ENCODE measurements at places on chromosomes 3 and 15.

DNA sequence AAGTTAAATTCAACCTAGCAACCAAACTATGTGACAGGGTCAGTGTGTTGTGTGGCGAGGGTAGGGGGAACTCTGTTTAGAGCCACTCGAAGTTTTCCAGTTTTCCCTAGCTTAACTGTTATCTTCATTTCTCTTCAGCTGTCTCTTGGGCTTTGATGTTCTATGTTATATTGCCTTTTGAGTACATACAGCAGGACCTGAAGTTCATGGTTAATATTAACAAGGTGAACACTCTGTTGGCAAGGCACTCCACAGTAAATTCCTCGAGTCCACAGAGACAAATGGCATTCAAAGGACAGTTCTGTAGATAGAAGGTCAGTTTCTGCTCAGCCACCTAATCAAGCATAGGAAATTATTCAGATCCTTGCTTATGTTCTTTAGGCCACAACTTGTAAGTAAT is 147.9 kb upstream of the DPH6 start:
- no peak for DNase-seq

GRCh38 chr3:122383771-122384697 is at the start of gene FAM162A:
FAM162A (plus strand) TSS chr3:122384182; CDS start chr3:122384266, 84 bp downstream.
- DNase-seq: peak; percentile 95

GRCh38 chr3:194730365-194730764 is 44.7 kb downstream of the FAM43A start:
- DNase-seq: no peak

DNA sequence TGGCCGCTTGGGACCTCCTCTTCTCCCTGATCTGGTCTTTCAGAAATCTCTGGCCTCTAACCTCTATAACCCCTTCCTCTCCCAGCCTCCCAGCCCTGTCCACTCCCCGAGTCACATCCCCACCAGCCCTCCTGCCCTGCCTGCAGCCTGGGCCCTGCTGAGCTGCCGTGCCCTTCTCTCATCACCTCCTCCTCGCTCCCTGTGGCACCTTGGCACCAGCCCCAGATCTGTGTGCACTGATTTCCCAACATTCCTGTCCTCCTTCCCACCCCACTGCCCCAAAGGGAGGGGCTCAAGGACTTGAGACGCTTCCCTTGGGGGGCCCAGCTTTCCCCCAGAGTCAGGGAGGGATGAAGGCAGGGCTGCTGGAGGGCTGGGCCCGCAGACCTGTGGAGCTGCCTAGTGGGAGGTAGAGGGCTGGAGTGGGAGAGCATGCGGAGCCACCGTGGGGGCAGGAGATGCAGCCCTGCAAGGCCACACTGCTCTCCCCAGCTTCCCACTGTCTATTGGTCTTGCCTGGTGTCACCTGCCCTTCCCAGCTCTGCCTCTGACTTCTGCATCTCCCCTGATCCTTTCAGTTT is 42.7 kb downstream of the EXOG start:
- no peak for DNase-seq

DNA sequence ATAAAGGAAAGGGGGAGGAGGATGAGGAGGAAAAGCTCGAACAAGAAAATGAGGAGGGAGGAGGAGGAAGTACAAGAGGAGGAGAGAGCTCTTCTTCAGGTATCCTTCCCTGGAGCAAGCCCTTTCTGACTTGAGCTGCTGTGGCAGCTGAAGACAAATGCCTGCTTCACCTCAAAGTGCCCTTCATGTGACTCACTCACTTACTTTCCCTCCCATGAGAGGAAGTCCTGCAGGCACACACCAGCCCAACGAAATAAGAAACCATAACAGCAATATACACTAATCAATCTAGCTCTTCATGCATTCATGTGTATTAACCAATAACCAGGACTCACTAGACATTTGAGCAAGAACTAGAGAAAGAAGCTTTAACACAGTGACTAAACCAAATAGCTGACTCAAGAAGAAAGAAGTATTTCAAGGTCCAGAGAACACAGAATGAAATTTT is 251.9 kb downstream of the IGSF11 start:
- DNase-seq: no peak

DNA sequence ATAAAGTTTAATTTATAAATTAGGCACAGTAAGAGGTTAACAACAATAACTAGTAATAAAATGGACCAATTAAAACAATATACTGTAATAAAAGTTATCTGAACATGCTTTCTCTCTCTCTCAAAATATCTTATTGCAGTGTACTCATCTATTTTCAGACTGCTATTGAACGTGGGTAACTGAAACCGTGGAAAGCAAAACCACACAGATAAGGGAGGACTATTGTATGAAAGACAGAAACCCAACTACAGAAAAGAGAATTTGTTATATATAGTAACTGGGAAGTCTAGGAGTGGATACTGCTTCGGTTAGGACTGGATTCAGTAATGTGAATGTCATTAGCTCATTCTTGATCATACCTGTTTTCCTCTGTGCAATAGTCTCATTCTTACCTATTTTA is 119.3 kb upstream of the DAZL start:
- no peak for DNase-seq

- DNase-seq: no peak
Observed at GRCh38 chr15:66675446-66675845, 26.6 kb upstream of the SMAD6 start.

DNA sequence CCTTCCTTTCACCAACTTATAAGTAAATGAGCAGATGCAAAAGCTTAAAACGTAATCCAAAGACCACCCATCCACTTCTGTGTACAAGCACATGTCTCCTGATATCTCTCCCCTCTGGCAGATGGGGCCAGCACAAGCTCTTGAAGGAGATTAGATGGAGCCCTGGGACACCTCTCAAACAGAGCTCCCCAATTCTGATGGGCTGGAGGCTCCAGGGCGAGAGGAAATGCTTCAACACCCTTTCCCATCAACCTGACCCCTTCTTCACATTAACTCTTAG is 73.2 kb downstream of the MB21D2 start:
- no peak for DNase-seq

- DNase-seq: no peak
Observed at GRCh38 chr3:194761384-194761783, 75.7 kb downstream of the FAM43A start.

- DNase-seq: no peak
Observed at GRCh38 chr3:177035676-177036075, 161.6 kb downstream of the TBL1XR1 start.

DNA sequence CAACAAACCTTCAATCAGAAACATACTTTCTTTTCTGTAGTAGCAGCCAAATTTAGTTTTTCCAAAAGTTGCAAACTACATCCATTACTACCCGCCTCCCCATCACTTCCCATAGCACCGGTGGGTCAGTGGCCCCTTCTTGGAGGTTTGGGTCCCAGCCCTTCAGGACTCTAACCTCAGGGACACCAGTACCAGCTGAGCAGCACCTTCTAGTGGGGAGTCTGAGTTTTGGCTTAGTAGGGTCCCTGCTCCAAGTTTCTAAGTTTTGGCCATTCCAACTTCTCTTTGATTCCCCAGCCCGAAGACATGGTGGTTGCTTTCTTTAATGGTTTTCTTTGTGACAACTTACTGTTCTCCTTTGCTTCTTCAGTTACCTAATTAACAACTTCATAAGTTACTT is 160.6 kb downstream of the ECT2 start:
- DNase-seq: peak; percentile 33

GRCh38 chr15:39511000-39511915 is 69.6 kb upstream of the THBS1 start:
- DNase-seq: no peak

GRCh38 chr15:79881254-79881653 is 15.6 kb downstream of the MTHFS start:
- no peak for DNase-seq

DNA sequence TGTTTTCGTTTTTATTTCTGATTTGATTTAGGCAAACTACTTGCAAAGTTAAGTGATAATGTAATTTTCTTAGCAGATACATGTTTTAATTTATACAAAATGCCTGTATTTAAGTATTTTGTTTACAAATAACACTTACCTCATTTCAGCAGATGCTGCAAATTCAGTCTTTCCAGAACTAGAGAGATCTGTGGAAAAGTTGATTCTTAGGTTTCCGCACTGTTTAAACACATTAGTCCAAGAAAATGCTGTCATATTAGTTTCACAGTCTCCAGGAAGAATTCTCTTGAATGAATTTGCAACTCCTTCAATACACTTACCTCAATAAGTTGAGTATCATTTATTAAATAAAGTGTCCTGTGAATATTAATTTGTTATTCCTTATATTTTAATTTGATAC is 383.1 kb downstream of the NAALADL2 start:
- no peak for DNase-seq

DNA sequence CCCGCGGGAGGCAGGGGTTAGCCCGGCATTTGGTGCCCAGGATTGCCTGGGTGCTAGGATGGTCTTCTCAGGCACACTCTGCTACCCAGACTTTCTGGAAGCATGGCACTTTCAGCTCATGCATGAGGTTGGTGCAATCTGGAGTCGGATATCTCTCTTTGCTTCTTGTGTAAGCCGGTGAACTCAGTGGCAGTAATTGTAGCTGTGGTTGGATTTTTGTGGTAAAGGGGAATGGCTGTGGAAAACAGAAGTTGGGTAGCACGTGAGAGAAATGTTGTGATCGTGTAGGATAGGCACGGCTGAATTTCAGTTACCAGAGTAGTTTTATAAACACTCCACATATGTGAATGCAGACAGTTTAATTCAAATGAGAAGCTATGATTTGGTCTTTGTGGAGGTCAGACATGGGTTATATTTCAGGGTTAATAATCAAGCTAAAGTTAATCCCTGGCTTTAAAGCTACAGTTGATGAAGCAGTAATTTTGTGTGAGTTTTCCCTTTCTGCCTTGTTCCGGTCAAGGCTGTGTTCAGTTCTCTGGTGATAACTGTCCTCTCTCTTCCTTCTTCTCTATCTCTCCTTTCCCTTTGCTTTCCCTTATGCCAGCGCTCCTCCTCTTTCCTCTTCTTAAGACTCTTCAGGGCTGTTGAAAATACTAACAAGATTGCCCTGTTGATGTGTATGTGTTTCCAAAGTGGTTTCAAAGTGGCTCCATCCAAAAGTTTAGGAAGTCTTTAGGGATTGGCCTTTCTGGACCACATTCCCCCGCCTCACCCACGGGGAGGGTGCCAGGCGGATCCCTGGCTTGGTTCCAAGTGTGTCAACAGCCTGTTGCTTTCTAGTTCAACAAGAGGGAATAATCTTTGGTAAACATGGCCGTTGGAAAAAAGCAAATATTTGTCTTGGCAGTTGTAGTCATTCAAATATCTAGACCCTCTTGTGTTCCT is 404.6 kb upstream of the C2CD4B start:
- DNase-seq: no peak

GRCh38 chr3:134646086-134646485 is 4.7 kb downstream of the KY start:
- DNase-seq: peak; percentile 3

DNA sequence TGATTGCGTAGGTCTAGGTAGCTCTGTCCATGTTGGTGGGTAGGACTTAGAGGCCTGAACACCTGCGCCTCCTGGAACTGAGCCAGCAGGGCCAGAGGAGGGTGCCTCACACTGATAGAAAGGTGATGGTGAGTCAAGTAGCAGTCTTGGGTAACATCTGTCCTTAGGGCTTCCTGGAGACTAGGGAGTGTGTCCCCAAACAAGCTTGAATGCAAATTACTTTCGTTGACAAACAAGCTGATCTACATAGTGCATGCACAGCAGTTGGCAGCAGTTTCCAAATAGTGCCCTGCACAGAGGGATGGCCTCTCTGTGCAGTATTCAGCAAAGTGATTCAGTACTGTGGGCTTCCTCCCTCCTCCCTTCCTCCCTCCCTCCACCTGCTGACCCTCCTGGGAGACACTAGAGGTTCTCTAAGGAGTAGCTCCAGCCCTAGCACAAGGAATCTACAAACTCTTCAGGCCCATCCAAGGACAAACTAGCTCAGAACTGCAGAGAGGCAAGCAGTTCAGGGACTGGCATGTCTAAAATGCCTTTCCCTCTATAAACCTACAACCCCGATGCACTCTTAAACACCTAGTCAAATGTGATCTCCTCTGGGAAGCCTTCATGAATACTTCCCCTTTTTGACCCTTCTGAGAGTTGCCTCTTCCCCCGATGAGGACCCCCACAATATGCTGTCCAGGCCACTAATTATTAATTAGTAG is 61.0 kb downstream of the TLE3 start:
- DNase-seq: no peak

GRCh38 chr3:99895131-99895696 is 77.6 kb downstream of the CMSS1 start:
- no peak for DNase-seq

- no peak for DNase-seq
Observed at GRCh38 chr3:170233530-170233929, 11.3 kb downstream of the PRKCI start.

- no peak for DNase-seq
Observed at GRCh38 chr3:5080779-5081550, 41.1 kb upstream of the ARL8B start.

GRCh38 chr3:64627471-64628321 is 60.1 kb downstream of the ADAMTS9 start:
- DNase-seq: no peak

DNA sequence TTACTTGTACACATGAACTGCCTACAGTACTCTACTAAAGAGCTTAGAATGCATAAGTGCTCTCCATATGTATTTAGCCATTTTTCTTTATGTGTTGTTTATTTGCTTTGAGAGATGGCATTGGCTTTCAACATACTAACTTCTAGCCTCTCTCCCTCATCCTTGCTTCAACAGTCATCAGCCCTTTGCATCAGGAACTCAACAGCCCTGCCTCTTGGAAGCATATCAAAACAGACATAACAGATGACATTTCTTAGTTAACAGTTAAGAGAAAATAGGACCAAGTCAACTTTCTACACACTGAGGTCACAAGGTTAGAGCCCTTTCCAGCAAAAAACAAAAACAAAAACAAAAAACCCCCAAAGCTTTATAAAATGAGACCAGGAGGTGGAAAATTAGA is 145.6 kb downstream of the TCF12 start:
- DNase-seq: no peak

- no peak for DNase-seq
Observed at GRCh38 chr3:155242342-155242741, 51.1 kb downstream of the STRIT1 start.

DNA sequence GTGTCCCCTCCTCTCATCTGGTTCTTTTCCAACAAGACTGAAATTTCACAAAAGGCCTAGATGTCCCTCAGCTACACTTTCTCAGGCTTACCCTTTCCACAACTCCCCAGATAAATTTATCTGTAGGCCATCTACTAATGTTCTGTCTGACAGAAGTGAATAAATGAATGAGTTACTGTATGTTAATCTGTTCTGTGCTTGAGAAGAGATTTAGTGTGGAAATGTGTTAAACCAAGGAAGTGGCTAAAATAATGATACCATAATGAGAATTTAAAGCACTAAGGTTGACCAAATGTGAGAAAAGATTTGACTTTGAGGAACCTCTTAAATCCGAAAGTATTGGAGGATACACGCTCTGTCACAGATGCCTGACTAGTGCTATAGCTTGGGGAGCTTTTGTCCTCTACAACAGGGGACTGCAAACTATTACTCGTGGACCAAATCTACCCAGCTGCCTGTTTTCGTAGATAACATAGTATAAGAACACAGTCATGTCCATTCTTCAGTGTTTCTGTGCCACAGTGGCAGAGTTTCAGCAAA is 74.8 kb upstream of the P2RY1 start:
- no peak for DNase-seq

All from H9 (cell line).